LNCaP clone FGC (cell line): ENCODE measurements at places on chromosomes 2 and 18.
A peak's percentile ranks its signal among the peaks of the same experiment; 100 is the strongest.

DNA sequence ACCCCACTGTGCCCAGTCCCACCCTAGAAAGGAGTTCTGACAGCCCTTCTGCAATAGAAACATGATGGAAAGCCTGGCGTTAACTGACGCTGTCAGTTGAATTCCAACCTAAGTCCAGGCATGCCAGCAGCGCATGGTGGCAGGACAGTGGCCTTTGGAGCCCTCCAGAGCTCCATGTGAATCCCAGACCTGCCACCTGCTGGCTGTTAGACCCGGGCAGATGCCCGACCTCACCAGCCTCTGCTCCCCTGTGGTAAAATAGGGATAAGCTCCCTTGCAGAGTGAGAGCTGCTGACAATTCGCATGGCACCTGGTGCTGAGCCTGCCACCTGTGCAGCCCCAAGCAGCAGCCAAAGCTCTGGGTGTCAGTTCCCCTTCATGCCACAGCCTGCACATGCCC lies 138.6 kb downstream of the LOXHD1 start:
- no peak for DNase-seq

DNA sequence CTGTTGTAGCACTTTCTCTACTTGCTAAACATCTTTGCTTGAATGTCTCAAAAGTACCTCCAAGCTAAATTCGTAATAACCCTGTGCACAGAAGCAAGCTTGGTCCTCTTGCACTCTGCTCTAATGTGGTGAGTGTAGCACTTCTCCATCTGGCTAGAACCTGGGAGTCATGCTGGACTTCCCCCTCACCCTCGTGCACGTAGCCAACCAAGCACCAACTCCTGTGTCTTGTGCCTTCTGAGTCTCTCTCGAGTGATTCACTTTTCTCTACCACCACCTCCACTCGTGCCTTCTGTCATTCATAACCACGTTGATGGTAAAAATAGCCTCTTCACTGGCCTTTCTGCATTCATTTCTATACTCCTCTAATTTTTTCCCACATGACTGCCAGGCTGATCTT lies 91.9 kb upstream of the KCNE4 start:
- DNase-seq, result no peak

GRCh38 chr2:218849721-218850120 lies 9.9 kb upstream of the WNT6 start:
- DNase-seq, result no peak

- DNase-seq, result no peak
Observed at GRCh38 chr2:41836948-41837347, 210.9 kb upstream of the PKDCC start.

DNA sequence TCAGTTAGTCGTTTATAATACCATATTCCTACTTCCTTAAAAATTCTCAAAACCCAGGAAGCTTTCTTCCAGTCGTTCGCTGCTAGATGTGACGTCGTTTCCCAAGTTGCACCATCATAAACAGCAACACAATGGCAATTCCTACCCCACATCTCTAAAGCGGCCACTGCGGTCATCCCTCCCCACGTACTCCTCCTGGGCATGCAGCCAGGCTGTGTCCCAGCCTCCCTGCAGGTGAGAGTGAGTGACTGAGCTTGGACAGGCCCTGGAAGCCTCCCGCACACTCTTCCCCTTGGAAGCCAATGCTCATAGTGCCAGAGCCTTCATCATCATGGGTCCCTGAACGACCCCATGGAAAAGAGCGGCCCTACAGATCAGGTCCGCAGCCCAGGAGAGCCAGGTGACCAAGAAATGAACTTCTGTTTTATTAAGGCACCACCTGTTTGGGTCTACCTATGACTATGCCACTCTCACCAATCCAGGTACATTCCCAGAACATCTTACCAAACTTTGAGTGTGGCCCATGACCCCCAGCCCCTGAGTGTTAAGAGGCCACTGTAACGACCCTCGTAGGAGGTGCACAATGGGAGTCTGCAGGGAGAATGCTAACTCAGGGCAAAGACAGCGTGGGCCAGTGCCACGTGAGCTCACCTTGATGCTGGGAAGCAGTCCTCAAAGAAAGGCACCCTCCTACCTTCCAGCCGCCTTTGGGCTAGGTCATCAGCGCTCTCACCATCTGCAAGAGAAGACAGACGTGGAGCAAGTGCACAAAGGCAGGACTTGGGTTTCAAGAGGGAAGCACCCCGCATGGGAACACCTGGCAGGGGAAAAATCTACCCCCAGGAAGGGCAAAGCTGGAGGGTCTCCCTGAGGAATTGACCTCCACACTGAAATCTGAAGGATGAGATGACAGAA lies 74.7 kb upstream of the RAB6C start:
- no peak for DNase-seq

DNA sequence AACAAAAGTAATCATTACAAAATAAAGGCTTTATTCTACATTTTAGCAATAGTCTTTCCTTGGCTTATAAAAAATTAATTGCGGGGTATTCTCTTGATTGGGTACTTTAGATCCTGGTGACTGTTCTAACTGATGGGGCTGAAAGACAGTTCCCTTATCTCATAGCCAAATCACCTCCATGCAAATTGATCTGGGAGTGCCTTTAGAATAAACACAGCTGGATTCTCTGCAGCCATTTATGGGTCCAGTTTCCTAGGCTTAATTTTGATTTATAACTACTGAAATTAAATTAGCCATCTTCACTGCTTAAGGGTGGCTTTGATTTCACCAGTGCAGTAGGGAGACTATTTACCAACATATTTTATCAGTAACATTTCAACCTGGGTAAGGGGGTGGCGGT lies 337.1 kb downstream of the NRXN1 start:
- no peak for DNase-seq

DNA sequence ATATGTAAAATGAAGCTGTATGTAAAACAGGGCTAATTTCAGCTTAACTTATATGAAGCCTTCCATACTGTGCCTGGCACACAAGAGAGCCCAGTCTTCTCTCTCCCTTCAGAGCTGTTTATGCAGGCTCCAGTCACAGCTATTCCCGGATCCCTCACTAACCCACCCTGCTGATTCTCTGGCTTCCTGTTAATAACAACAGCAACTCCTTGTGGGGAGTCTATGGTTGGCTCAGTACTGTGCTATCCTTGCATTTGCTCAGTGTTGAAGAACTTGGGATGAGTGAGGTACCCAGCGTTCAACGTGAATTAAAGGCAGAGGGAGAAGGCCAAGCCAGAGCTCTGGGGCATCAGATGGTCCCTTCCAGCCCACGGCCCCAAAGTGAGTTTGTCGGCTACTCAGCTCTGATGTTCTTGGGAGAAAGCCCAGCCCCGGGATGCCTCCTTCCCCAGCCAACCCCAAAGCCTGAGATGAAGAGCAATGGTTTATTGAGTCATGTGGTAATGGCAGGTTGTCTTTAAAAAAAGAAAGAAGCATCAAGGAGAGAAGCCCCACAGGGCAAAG lies 43.2 kb downstream of the PSD4 start:
- DNase-seq, result no peak

- DNase-seq, result no peak
Observed at GRCh38 chr18:36402765-36403396, 105.4 kb downstream of the FHOD3 start.

GRCh38 chr2:12584338-12584737 lies 132.4 kb upstream of the TRIB2 start:
- DNase-seq, result no peak

- DNase-seq, result no peak
Observed at GRCh38 chr18:35912332-35912731, 60.1 kb upstream of the RMP24 start.

GRCh38 chr2:205189301-205189700 lies 493.0 kb upstream of the NRP2 start:
- DNase-seq, result no peak

DNA sequence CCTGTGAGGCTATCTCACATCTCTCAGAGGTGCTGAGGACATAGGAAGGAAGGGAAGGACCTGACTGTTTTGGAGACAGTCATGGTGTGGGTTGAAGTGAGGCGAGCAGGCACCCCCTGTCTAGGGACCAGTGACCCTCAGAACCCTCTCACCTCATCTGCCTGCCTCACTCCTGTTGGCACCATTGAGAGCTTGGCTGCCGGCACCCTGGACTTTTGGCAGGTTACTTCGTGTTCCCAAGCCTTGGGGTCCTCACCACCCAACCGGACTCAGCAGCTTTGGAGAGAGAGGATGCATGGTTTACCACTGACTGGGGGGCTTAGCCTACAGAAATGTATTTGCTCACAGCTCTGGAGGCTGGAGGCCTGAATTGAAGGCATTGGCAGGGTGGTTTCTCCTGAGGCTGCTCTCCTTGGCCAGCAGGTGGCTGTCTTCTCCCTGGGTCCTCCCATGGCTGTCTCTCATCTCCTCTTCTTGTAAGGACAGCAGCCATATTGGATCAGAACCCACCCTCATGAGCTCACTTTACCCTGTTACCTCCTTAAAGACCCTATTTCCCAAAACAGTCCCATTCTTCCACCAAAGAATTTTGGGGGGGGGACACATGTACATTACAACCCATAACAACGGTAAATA lies 142.0 kb downstream of the TSN start:
- DNase-seq, result peak; percentile 17

GRCh38 chr2:37809931-37810570 lies 115.0 kb upstream of the RMDN2 start:
- no peak for DNase-seq

DNA sequence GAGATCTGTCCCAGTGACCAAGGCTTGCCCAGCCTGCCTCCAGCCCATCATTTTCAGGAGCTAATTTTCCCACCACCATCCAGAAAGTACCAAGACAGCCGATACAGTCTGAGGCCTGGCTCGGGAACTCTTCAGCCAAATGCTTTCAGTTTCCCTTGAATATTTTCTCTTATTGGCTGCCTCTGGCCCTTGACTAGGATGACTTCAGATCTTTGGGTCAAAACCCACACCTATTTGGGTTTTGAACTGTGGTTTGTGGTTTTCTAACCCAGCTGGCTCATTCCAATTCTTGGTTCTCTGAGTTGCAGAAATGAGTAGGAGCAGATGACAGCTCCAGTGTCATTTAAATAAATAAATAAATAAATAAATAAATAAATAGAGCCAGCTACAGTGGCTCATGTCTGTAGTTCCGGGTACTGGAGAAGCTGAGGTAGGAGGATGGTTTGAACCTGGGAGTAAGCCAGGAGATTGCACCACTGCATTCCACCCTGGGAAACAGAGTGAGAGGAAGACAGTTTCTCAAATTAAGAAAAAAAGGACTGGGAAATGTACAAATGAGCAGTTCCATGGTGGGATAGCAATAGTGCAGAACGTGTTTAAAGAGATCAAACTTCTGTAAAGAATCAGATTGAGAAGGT lies 465.0 kb upstream of the SOX11 start:
- no peak for DNase-seq

GRCh38 chr2:146666340-146666739 lies 1178.5 kb upstream of the ACVR2A start:
- DNase-seq, result no peak
